ENCODE measurements at places on chromosomes 1 and 21.

GRCh38 chr1:95353194-95353593 lies 119.2 kb downstream of the RWDD3 start:
- DNase-seq = no peak

GRCh38 chr1:181341026-181341632 lies 142.2 kb upstream of the CACNA1E start:
- DNase-seq = no peak

DNA sequence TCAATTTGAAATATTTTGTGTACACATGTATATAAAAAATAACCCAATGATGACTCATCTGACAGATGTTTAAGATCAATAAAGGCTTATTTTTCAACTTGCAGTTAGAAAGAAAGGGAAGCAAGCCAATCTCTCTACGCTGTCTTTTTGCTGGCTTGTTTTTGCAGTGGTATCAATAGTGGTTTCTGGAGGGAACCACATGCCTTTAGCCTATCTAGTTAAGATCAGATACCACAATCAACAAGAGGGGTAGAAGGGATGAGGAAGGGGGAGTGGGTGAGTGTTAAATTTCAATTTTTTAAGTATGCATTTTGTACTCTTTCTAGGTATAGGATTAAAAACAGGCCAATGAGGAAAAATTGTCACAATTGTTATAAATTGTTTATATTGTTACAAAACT lies 276.2 kb downstream of the KCNH1 start:
- DNase-seq = no peak

DNA sequence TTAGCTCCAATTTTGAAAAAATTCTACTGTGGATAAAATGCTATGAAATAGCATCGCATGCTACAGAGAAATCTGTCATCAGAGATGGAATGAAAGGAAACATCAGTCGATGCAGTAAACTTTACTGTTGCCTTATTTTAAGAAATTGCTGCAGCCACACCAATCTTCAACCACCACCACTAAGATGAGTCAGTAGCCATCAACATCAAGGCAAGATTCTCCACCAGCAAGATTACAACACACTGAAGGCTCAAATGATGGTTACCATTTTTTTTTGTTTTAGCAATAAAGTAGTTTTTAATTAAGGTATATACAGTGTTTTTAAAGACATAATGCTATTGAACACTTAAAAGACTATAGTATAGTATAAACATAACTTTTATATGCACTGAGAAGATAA lies 95.6 kb upstream of the JUN start:
- no peak for DNase-seq

DNA sequence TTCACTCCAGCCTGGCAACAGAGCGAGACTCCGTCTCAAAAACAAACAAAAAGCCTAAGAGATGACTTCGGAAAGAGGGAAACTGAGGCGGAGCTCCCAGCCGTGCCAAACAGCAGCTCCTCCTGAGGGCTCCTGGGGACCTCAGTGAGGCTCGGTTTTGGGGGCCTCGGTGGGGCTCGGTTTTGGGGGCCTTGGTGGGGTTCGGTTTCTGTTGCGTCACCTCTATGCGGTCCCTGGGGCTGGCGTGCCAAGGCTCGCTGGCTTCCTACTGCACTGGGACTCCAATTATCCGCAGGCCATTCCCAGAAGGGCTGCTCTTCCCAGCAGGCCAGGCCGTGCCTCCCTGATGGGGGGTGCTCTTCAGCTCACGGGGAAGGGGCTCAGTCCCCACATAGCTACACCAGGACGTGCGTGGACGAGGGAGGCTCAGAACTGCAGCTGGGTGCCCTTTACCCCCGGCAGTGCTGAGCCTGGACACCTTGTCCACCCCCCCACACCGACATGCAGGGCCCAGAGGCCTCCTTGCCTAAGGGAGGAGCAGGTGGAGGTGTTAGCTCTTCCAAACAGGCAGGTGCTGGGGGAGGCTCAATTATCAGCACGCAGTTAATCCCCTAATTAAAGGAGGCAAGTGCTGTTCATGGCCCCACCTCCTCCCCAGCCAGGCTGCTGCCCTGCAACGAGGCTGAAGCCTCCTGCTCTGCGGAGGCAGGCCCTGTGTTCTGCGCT lies 5.1 kb upstream of the C1orf159 start:
- no peak for DNase-seq

GRCh38 chr1:208048904-208049303 lies 138.0 kb upstream of the CD34 start:
- DNase-seq = no peak

GRCh38 chr1:59096501-59096900 lies 200.4 kb upstream of the FGGY start:
- no peak for DNase-seq

DNA sequence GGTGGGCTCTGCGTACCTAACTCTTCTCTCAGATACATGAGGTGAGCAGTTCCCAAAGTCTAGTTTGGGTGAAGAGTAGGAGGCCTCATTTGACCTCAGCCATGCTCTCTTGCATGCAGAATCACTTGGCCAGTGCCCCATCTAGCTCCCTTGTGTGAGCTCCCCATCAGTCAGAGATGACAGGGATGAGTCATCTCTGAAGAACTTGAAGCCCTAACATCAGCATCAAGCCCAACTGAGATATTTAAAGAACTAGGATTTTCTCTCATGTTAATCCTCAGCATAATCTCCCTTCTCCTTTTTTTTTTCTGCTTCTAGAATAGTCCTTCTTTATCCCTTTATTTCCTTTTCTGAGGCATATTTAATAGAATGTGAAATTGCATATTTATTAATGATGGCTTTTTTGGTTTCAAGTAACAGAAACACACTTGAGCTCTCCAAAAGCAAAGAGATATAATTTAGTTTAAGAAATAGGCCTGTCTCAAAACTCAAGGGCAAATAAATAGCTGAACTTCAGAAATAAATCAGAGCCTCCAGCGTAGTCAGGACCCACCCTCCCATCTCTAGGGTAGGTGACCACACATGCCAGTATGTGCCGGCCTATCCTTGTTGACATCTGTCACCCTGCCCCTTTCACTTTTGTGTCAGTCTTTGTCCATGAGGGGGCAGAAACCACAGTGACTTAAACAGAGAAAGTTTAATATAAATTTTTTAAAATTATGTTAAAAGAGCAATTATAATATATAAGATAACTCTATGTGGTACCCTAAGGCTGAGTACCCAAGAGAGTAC lies 112.3 kb downstream of the TSEN15 start:
- no peak for DNase-seq

DNA sequence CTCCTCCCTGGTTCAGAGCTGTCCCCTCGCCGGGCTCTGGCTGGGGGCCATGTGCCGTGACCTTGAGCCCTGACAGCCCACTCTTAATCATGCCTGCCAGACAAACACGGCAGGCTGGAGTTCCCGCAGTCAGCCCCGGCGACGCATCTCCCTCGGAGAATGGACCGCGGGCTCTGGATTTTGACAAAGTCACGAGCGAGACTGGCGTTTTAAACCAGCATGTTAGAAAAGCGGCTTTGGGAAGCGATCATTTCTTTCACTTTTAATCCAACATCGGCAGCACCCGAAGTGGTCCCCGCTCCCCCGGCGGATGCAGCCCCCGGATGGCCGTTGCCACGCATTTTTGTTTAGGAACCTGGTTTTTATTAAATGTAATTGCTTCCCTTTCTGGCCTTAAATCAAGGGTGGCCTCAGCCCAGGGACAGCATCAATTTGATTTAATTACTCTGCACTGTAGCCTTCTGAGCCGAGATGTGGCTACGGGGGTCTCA lies 70.9 kb downstream of the PRDM16 start:
- DNase-seq = no peak

DNA sequence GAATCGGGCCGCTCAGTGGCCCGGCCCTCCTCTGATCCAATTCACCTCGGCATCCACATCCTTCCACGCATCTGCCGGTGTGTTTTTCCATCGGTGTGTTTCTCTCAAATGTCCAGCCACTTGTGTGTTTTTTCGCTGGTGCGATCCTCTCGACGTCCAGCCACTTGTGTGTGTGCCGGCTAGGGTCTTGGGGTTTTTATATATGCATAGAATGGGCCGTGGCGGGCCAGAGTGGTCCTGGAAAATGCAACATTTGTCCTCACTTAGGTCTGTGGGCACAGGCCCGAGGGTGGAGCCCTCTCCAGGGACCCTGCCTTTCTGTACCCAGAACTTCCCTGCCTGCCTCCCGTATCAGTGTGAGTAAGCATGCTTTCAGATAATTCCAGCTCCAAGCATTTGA lies 1106.4 kb downstream of the AMY1C start:
- no peak for DNase-seq

GRCh38 chr1:176903474-176903873 lies 261.0 kb downstream of the ASTN1 start:
- DNase-seq = no peak

DNA sequence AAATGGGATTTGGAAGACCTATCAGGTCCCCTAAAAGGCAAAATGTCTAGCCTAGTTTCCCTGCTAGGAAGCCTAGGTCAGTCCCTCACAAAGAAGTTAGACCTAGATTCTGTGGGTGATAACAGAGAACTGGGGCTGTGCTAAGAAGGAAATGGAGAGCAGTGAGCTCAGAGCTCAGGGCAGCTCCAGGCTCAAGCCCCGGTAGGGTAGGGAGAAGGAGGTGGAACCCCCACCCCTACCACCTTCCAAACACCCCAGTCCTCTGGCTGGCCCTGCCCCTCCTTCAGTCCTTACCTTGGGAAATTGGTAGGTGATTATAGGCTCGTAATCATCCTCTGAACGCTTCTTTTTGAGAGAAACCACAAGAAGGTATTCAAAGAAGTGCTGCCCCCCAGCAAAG lies 1.1 kb downstream of the DENND2D start:
- DNase-seq = no peak

- no peak for DNase-seq
Observed at GRCh38 chr1:221834698-221835513, 93.0 kb upstream of the DUSP10 start.
